Stimulated activated naive B cell treated with anti-CD40 and anti-IgM and Interleukin-4, amounts not matched to agents 10 μg/mL and 1 μg/mL and 100 μg/mL, for 72 hours (primary cell): ENCODE measurements at places on chromosomes 3 and 15.

DNA sequence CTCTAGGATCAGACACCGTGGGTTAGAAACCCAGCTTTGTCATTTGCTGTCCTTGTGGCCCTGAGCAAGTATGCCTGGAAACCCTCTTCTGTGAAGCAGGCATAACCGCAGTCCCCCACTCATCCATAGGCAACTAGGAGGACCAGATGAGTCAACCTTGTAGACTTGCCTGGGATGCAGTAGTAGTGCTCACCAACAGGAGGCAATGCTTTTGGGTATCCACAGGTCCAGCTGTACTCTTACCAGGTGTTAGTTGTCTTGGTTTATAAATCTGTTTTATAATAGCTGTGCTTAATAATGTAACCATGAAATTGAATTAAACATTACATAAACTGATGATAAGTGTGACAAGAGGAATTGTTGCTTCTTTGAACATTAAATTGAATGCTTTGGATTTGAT lies 389.3 kb downstream of the IL20RB start:
- peaks cover 6% of the 10 kb centered on the region for H3K4me1 ChIP-seq
- H3K27me3 ChIP-seq: no peaks in the 10 kb centered on the region
- H3K36me3 ChIP-seq: no peaks in the 10 kb centered on the region
- no peak overlapping the region for H3K4me3 ChIP-seq
- no peak overlapping the region for H3K27ac ChIP-seq

DNA sequence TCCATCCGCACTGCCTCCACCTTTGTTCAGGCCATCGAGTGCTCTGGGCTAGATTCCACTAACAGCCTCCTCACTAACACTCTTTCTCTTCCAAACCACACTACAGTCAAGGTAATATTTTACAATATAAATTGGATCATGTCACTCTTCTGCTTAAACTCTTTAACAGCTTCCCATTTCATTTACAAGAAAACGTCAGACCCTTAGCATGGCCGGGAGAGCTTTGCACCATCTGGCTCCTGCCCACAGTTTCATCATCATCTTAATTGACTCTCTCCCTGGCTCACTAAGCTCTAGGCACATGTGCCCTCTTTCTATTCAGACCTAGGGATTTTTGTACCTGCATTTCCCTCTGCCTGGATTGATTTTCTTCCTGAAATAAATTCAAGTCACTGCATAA lies 354.7 kb downstream of the FGF12 start:
- H3K27ac ChIP-seq: no peak overlapping the region
- H3K36me3 ChIP-seq: no peaks in the 10 kb centered on the region
- no peak for DNase-seq
- no peaks in the 10 kb centered on the region for H3K27me3 ChIP-seq
- no peaks in the 10 kb centered on the region for H3K4me1 ChIP-seq

DNA sequence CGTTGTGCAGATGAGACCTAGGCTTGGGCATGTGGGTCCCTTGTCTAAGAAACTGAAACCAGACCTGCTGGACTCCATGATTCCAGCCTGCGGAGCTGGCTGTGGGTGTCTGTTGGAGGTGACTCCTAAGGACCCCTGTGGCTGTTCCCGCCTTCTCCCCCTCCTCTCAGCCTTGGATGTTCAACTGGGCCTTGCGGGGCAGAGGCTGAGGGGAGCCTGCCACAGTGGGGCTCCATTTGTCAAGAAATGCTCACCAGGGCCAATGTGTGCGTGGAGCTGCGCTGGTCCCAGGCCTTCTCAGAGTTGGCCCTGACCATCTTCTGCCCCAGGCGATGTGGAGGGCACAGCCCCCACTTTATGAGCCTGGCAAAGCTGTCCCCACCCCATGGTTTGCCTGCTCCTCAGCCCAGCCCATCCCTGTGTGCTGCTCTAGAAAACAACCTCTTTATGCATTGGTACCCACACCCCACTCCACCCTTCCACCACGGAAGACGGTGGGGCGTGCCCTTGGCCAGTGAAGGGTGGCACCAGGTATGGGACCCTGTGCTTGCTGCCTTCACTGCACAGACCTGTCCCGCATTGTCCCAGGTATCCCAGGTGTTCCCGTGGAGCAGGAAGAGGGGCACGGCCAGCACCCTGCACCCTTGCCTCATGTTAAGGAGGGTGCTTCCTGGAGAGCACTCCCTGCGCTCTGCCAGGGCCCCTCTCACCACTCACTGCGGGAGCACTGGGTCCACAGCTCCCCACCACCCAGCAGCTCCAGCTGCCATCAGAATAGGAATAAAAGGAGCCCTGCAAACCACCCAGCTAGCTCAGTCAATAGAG lies 7.9 kb downstream of the MESP2 start:
- H3K27me3 ChIP-seq: no peaks in the 10 kb centered on the region
- no peak overlapping the region for H3K4me3 ChIP-seq
- H3K36me3 ChIP-seq: no peaks in the 10 kb centered on the region
- H3K4me1 ChIP-seq: peaks cover 22% of the 10 kb centered on the region
- H3K27ac ChIP-seq: no peak overlapping the region

- no peaks in the 10 kb centered on the region for H3K4me1 ChIP-seq
- no peaks in the 10 kb centered on the region for H3K27me3 ChIP-seq
- H3K4me3 ChIP-seq: no peak overlapping the region
- H3K36me3 ChIP-seq: no peaks in the 10 kb centered on the region
These were observed 640.3 kb upstream of the ADAMTS9 start for GRCh38 chr3:65328148-65328547.

DNA sequence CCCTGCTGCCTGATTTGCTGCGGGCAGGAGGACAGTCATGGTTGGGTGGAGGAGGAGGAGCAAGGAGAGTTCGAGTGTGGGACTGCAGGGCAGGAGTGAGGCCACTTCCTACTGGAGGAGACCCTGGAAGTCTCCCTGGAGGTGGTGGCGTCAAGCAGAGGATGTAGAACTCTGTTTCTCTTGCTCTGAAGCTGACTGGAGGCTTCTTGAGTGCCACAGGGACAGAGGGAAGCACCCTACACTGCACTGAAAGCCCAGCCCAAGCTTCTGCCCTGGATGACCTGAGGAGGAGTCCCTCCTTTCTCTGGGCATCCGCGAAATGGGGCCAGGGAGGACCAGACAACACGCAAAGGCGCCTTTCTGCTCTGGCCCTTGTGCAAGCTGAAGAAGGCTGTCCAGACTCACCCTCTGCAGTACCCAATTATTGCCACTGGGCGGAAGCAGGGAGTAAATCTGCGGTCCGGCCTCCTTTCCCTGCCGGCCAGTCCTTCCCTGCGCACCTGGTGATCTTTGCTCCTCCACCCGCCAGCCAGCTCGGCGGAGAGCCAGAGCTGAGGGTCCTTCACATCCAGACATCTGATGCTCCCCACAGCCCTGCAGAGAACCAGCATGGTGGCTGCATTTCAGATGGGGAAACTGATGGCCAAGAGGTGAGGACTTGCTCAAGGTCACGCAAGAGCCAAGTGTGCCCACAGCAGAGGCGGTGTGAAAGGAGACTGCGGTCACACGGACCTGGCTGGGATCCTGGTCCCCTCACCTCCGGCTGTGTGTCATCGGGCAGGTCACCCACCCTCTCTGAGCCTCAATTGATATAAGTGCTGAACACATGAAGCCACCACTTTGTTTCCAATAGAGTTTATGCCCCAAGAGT lies 207.1 kb downstream of the TBC1D2B start:
- no peak overlapping the region for H3K4me3 ChIP-seq
- peak; percentile 50 for DNase-seq
- no peak overlapping the region for H3K27ac ChIP-seq
- peaks cover 3% of the 10 kb centered on the region for H3K4me1 ChIP-seq

- H3K27ac ChIP-seq: no peak overlapping the region
- H3K4me1 ChIP-seq: peaks cover 21% of the 10 kb centered on the region
- no peak overlapping the region for H3K4me3 ChIP-seq
- peaks cover 23% of the 10 kb centered on the region for H3K36me3 ChIP-seq
These were observed 88.2 kb downstream of the AP4E1 start for GRCh38 chr15:50996641-50997040.

DNA sequence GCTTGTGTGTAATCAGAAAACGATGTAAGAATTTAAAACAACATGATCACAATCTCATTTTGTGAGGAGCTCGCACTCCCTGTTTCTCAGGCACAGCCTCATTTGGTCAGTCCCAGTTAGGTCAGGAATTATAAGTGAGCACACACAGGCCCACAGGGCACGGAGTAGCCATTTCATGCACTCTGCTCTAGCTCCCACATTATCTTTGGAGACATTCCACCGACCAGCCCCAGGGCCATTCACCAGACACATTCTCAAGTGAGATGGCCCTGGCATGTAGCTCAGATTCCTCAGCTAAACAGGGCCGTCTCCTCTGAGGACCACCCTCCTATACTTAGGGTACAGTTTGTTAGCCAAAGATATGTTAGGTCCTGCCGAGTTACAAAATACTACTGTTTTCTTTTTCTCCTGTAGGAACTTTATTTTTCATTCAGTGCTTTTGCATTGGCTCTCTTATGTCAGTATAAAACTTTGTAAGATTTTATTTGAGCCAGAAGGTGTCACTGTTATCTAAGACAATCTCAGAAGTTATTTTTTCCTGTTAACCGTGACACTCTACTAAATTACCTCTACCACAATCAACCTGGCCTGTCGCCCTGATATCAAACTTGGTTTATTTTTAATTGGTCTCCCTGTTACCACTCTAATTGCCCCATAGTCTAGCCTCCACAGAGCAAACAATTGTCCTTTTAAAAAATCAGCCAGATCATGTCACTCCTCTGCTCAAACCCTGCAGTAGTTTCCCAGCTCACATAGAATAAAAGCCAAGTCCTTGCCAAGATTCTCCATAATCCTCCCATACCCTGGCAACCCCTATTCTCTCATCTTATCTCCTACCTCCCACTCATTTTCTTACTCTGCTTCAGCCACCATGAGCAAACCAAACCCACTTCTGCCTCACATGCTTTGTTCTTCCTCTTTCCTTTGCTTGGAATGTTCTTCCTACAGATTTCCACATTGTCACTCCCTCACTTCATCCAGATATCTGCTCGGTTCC lies 105.7 kb downstream of the PPP2R3A start:
- peaks cover 11% of the 10 kb centered on the region for H3K4me1 ChIP-seq
- H3K27me3 ChIP-seq: no peaks in the 10 kb centered on the region
- no peaks in the 10 kb centered on the region for H3K36me3 ChIP-seq
- H3K4me3 ChIP-seq: no peak overlapping the region
- no peak for DNase-seq
- no peak overlapping the region for H3K27ac ChIP-seq

- H3K36me3 ChIP-seq: peaks cover 10% of the 10 kb centered on the region
- no peak for DNase-seq
- no peak overlapping the region for H3K4me3 ChIP-seq
- H3K27ac ChIP-seq: no peak overlapping the region
- peaks cover 7% of the 10 kb centered on the region for H3K4me1 ChIP-seq
These were observed 14.6 kb downstream of the TRAIP start for GRCh38 chr3:49841806-49842205.

GRCh38 chr3:50271314-50271936 lies 2.5 kb downstream of the SEMA3B start:
- H3K27ac ChIP-seq: no peak overlapping the region
- no peak overlapping the region for H3K4me3 ChIP-seq
- DNase-seq: no peak
- H3K4me1 ChIP-seq: peaks cover 20% of the 10 kb centered on the region
- H3K27me3 ChIP-seq: peaks cover 44% of the 10 kb centered on the region

GRCh38 chr3:112321867-112322652 lies 10.9 kb upstream of the CD200 start:
- peaks cover 7% of the 10 kb centered on the region for H3K4me1 ChIP-seq
- no peaks in the 10 kb centered on the region for H3K36me3 ChIP-seq
- H3K27me3 ChIP-seq: no peaks in the 10 kb centered on the region
- H3K27ac ChIP-seq: no peak overlapping the region

DNA sequence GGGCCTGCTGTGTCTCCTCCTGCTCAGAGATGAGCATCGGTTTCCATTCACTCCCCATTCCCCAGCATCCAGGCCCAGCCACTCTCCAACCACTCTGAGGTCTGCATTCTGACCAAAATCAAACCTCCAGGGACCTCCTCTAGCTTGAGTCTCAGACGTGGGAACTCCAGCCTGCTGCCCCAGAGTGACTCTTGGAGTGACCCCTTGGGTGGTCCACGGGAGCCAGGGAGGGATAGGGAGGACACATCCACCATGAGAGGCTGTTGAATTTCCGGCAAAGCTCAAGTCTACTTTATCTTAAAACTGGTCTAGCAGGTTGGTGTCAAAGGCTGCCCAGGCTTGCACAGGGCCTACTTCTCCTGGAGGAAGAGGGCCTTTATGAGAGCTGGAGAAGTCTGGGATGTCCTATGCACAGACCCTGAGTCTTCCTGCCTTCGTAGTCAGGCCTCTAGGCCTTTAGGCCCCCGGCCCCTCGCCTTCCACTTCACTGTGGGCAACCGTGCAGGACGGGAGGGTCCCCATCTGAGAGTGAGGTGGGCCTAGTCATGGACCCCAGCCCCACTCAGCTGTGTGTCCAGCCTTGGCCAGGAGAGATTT lies 8.9 kb downstream of the CISH start:
- peak overlapping the region; percentile 100 for H3K27ac ChIP-seq
- H3K27me3 ChIP-seq: no peaks in the 10 kb centered on the region
- H3K4me3 ChIP-seq: peak overlapping the region; percentile 71
- no peak for DNase-seq
- peaks cover 62% of the 10 kb centered on the region for H3K36me3 ChIP-seq
- H3K4me1 ChIP-seq: peaks cover 96% of the 10 kb centered on the region

DNA sequence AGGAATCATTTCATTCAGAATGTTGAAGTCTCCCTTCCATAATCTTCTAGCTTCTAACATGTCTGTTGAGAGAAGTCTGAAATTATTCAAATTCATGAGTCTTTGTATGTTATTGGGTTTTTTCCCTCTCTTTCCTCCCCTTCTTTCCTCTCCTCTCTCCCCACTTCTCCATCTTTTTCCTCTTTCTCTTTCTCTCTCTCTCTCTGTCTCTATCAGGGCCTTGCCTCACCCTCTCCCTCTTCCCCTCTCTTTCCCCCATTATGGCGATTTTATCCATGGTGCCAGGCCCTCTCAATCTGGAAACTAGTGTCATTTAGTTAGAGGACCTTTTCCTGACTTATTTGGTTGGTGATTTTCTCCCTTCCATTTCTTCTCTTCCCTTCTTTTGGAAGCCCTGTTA lies 147.3 kb downstream of the SST start:
- no peak for DNase-seq
- H3K4me3 ChIP-seq: no peak overlapping the region
- no peaks in the 10 kb centered on the region for H3K36me3 ChIP-seq
- H3K27me3 ChIP-seq: peaks cover 1% of the 10 kb centered on the region

DNA sequence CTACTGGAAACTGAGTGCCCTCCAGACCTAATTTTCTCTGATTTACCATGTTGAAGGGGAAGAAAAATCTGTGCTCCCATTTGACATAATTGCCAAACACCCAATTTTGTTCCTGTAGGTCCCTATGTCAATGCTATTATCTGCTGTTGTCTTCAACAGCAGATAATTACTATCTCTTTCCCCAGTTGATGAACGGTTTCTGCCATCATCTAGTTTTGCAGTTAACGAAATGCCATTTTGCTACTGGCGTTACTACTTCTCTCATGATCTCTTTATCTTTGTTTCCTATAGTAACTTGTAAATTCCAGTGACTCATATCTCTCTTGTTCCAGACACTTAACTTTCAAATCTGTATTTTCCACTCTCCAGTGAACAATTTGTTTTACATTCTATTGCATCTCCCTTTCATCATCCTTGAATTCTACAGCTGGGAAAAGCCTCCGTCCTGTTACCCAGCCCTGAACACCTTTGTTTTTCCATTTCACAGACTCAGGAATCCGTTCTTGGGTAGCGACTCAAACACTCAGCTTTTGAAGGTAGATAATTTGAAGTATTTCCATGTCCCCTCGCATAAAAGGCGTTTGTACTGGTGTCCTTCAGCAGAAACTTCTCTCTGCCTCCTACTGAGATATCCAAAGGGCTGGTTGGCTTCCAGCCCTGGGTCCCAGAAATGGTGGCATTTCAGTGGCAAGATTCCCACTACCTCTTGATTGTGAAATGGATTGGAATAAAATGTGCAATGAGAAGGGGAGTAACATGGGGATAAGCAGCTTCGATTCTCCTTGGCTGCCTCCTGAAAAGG lies 111.7 kb downstream of the FOXB1 start:
- no peak overlapping the region for H3K27ac ChIP-seq
- no peak overlapping the region for H3K4me3 ChIP-seq
- H3K4me1 ChIP-seq: no peaks in the 10 kb centered on the region
